ENCODE measurements at places on chromosomes 11 and 22.
A peak's percentile ranks its signal among the peaks of the same experiment; 100 is the strongest.

DNA sequence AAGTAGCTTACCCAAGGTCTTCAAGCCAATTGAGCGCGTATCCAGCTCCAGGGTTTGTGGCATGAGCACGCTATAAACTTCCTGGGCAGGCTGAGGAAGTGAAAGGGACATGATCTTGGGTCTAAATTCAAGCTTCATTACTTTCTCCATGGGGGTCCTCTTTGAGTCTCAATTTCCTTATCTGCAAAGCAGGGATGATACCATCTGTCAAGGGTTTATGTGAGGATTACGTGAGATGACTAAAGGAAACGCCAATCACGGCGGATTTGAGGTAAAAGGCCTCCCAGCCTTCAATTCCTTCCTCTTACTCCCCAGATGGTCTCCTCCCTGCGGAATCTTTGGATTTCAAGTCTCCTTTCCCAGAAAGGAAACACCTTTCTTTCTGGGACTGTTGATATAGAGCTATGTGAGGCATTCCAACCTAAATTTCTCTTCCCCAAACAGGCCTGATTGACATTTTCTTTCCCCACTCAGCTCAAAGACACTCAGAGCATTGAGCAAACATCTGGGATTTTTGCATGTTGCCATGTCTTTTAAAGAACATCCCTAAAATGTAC, 474.4 kb downstream of the INSC start:
- H3K27ac ChIP-seq = no peak overlapping the region
- DNase-seq = no peak
- no peaks in the 10 kb centered on the region for H3K4me1 ChIP-seq
- H3K4me3 ChIP-seq = no peak overlapping the region
- H3K36me3 ChIP-seq = no peaks in the 10 kb centered on the region
- no peaks in the 10 kb centered on the region for H3K27me3 ChIP-seq

- H3K27me3 ChIP-seq = no peaks in the 10 kb centered on the region
- no peak overlapping the region for H3K4me3 ChIP-seq
- H3K27ac ChIP-seq = no peak overlapping the region
- peaks cover 16% of the 10 kb centered on the region for H3K4me1 ChIP-seq
- peaks cover 5% of the 10 kb centered on the region for H3K36me3 ChIP-seq
- no peak for DNase-seq
Observed at GRCh38 chr11:72834905-72835304, 20.7 kb downstream of the ATG16L2 start.

DNA sequence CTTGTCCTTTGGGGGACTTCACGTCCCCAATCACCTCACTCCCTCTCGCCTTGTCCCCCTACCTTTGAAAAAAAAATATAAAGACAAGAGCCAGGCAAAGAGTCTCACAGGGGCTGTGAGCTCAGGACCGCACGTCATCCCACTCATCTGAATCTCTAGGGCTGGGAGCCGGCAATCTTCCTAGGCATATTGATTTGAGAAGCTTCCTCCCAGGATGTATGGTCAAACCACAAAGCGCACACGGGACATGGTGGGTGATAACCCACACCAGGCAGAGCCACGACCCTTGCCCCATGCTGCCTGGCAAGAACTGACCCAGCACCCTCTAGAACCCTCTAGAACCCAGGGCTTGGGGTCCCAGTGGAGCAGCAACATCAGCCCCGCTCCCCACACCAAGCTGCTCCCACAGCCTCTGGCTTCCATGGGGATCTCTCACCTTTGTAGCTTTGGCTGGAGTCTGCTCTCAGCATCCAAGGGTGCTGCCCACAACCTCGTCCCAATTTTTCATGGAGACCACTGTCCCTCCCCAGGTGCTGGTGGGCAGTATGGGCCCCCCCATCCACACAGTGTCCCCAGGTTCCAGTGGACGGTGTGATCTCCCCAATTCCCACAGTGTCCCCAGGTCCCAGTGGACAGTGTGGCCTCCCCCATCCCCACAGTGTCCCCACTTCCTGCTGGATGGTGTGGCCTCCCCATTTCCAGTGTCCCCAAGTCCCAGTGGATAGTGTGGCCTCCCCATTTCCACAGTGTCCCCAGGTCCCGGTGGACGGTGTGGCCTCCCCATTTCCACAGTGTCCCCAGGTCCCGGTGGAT, 85.2 kb upstream of the FGF3 start:
- DNase-seq = no peak
- no peaks in the 10 kb centered on the region for H3K36me3 ChIP-seq
- H3K27ac ChIP-seq = no peak overlapping the region
- no peak overlapping the region for H3K4me3 ChIP-seq
- H3K27me3 ChIP-seq = no peaks in the 10 kb centered on the region
- peaks cover 22% of the 10 kb centered on the region for H3K4me1 ChIP-seq

DNA sequence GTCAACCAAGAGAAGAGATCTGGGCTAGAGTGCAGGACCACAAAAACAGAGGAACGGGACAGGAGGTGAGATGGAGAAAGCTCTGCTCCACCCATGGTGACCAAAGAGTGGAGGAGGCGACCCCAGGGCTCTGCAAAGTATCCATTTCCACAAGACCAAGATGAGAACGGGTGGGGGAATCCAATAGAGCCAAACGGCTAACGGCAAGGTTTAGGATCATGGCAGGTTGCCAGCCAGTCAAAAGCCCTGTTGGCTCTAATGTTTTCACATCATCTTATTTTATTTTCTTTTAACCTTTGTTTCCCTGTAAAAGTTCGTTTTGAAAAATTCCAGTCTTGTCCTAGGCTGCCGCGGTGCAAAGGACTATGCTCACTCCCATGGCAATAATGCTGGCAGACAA, 52.1 kb upstream of the CHST1 start:
- H3K27ac ChIP-seq = no peak overlapping the region
- H3K4me1 ChIP-seq = no peaks in the 10 kb centered on the region
- H3K4me3 ChIP-seq = no peak overlapping the region

- H3K4me1 ChIP-seq = no peaks in the 10 kb centered on the region
- no peak for DNase-seq
- no peak overlapping the region for H3K4me3 ChIP-seq
- H3K27me3 ChIP-seq = no peaks in the 10 kb centered on the region
- H3K36me3 ChIP-seq = no peaks in the 10 kb centered on the region
Observed at GRCh38 chr11:115590254-115590653, 86.0 kb upstream of the CADM1 start.

DNA sequence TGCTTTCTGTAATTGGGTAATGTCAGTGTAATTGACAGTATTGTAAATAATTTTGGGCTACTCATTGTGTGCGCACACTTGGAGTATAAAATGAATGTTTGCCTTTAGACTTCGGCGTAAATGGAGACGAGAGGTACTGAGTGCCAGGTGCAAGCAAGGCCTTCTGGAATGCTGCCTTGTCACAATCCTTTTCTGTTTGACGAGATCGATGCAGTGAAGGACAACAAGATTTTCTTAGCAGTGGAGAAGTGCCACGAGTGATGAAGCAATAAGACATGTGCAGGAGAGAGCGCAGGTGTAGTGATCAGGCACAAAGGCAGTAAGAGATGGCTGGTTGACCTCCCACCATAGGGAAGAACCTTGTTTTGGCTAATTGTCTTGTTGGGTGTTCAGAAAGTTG, 67.5 kb downstream of the DDX10 start:
- H3K36me3 ChIP-seq = no peaks in the 10 kb centered on the region
- H3K4me3 ChIP-seq = no peak overlapping the region
- H3K4me1 ChIP-seq = peaks cover 8% of the 10 kb centered on the region
- no peak for DNase-seq
- H3K27ac ChIP-seq = no peak overlapping the region

DNA sequence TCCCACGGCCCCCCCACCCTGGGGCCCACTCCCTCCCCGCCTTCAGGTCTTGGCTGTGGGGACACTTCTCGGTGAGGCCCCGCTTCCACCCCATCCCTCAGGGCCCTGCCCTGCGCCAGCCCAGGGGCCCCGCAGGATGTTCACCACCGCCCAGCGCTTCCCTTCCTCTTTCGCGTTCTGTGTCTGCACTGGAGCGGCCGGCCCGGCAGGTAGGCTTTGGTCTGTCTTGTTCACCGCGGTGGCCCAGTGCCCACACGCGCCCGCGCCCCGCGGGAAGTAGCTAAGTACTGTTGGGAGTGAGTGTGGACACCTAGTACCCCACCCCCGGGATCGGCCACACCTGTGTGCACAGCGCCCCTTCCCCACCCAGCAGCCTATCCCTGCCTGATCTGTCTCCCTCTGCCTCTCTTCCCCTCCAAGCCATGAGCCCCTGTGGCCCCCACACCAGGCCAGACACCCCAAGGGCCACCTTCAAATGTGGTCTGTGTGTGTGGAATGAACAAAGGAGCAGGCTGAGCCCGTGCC, 85.4 kb downstream of the WNT7B start:
- DNase-seq = no peak
- H3K27ac ChIP-seq = no peak overlapping the region
- no peak overlapping the region for H3K4me3 ChIP-seq

GRCh38 chr11:34300026-34300925, 57.5 kb downstream of the ABTB2 start:
- H3K27me3 ChIP-seq = no peaks in the 10 kb centered on the region
- peaks cover 23% of the 10 kb centered on the region for H3K4me1 ChIP-seq
- no peaks in the 10 kb centered on the region for H3K36me3 ChIP-seq
- H3K4me3 ChIP-seq = no peak overlapping the region
- no peak for DNase-seq

DNA sequence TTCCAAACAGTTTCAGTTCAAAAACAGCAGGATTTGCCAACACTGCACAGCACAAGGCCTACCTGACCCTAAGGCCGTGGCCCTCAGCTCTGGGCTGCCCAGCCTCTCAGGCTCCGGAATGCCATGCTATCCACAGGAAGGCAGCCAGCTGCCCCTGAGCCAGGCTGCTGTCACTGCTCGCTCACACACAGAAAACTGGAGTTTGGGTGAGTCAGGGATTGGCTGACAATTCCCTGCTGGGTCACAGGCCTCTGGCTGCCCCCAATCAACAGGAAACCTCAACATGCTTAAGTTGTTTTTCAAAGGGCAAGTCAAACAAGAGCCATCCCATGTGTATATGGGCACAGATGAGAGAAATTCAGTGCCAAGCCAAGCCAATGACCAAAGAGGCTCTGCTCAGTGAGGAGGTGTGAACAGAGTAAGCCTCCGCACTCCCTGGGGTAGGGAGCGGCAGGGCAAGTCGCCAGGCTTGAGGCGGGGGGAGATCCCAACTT, 50.2 kb downstream of the RPL27A start:
- DNase-seq = peak; percentile 56
- no peak overlapping the region for H3K27ac ChIP-seq
- H3K36me3 ChIP-seq = no peaks in the 10 kb centered on the region
- peaks cover 24% of the 10 kb centered on the region for H3K4me1 ChIP-seq
- no peaks in the 10 kb centered on the region for H3K27me3 ChIP-seq

- H3K4me3 ChIP-seq = no peak overlapping the region
- no peaks in the 10 kb centered on the region for H3K36me3 ChIP-seq
- no peak overlapping the region for H3K27ac ChIP-seq
- peaks cover 22% of the 10 kb centered on the region for H3K4me1 ChIP-seq
- no peak for DNase-seq
Observed at GRCh38 chr11:68337399-68337835, 25.0 kb downstream of the LRP5 start.

- no peak overlapping the region for H3K27ac ChIP-seq
- no peaks in the 10 kb centered on the region for H3K27me3 ChIP-seq
- H3K4me1 ChIP-seq = no peaks in the 10 kb centered on the region
- no peak overlapping the region for H3K4me3 ChIP-seq
- H3K36me3 ChIP-seq = no peaks in the 10 kb centered on the region
Observed at GRCh38 chr11:88231894-88232482, 56.7 kb upstream of the RAB38 start.

DNA sequence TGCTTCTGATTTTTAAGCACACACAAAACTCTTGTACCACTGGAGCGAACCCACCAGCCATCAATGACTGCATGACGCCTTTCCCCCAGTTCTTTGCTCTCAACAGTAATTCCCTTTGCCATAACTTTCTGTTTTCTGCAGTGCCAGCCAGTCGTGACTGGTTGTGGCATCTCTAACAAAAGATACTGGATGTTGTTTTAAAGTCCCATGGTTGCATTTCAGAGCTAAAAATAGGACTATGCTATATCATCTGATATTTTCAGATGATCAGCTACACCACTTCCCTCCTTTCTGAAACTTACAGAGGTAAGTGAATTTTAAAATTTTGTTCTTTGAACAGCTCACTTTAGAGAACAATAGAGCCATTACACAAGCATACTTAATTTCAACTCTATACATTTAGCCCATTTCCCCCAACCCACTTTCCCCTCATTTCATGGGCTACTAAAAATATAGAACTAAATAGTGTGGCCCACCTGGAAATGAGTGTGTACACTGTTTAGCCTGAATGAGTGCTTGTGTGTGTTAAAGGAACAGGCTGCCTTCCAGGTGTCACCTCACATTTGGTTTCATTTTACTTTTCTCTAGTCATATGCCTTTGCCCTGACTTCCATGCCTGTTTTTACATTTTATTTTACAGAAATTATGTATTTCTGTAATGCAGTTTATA, 136.9 kb upstream of the ZC3H12C start:
- H3K4me1 ChIP-seq = no peaks in the 10 kb centered on the region
- H3K27ac ChIP-seq = no peak overlapping the region
- no peaks in the 10 kb centered on the region for H3K27me3 ChIP-seq
- no peak overlapping the region for H3K4me3 ChIP-seq

DNA sequence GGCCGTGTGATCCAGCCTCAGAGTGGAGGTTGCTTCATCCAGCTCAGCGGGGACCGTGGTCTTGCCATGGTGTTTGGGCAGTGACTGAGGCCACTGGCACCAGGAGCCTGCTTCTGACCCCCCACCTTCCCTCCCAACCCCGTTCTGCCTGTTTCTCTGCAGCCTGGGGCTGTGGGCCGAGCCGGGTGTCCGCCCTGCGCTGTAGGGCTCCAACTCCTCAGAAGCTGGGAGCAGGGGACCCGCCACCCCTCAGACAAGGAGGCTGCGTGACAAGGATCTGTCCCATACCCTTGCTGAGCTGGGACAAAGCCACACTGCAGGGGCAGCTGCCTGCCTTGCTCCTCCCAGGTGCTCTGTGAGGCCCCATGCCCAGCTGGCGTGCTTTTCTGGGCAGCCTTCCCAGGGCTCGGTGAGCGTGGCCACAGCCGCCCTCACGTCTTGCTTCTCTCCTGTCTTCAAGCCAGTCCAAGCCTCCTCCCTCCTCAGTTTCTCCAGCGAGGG, 11.7 kb upstream of the ARFGAP3 start:
- H3K36me3 ChIP-seq = peaks cover 67% of the 10 kb centered on the region
- no peak overlapping the region for H3K27ac ChIP-seq
- no peak for DNase-seq
- H3K4me1 ChIP-seq = peaks cover 24% of the 10 kb centered on the region
- H3K27me3 ChIP-seq = no peaks in the 10 kb centered on the region

DNA sequence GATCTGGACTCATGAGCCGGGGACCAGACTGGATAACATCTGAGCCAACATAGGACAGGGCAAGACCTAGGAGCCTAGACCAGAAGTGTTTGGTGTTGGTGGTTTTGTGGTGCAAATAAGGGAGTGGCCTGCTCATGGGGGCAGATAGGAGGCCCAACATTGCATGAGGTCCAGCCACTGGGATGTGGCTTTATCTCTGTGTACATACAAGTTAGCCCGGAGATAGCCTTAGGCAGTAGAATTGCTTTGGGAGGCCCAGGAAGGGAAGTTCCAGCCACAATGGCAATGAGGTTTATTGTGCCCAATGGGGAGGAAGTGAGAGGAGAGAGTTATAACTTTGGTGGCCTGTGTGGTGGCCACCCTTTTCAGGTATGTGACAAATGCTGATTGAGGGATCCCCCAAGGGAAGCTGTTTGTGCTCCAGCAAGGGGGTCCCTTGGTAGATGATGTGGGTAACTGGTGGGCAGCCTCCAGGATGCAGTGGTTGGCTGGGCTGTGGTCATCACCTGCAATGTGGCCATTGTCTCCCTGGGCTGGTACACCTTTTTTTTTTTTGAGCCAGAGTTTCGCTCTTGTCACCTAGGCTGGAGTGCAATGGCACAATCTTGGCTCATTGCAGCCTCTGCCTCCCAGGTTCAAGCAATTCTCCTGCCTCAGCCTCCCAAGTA, 6.4 kb downstream of the LMO2 start:
- no peak overlapping the region for H3K4me3 ChIP-seq
- no peak for DNase-seq
- H3K4me1 ChIP-seq = no peaks in the 10 kb centered on the region

All from SJSA1 (cell line).